ENCODE measurements at places on chromosomes 11 and 22.
A peak's percentile ranks its signal among the peaks of the same experiment; 100 is the strongest.

DNA sequence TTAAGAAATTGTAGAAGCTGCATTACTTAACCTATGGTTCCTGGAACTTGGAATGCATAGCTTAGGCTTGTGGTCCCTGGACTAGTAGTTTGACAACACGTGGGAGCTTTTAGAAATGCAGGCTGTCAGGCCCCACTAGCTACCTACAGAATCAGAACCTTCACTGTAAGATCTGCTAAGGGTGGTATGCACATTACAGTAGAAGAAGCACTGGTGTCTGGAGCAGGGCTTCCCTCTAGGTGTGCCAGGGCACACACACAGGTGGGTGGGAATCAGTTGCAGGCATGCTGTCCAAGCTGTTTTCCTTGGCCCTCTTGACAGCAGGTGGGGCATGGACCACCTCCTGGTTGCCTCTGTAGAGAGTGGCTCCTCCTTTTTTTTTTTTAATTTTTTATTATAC, 8.8 kb downstream of the NNMT start:
- DNase-seq = no peak

GRCh38 chr22:38246046-38246658, 26.7 kb downstream of the TMEM184B start:
- no peak for DNase-seq

GRCh38 chr11:105027678-105028077, 4.7 kb upstream of the CASP5 start:
- no peak for DNase-seq

DNA sequence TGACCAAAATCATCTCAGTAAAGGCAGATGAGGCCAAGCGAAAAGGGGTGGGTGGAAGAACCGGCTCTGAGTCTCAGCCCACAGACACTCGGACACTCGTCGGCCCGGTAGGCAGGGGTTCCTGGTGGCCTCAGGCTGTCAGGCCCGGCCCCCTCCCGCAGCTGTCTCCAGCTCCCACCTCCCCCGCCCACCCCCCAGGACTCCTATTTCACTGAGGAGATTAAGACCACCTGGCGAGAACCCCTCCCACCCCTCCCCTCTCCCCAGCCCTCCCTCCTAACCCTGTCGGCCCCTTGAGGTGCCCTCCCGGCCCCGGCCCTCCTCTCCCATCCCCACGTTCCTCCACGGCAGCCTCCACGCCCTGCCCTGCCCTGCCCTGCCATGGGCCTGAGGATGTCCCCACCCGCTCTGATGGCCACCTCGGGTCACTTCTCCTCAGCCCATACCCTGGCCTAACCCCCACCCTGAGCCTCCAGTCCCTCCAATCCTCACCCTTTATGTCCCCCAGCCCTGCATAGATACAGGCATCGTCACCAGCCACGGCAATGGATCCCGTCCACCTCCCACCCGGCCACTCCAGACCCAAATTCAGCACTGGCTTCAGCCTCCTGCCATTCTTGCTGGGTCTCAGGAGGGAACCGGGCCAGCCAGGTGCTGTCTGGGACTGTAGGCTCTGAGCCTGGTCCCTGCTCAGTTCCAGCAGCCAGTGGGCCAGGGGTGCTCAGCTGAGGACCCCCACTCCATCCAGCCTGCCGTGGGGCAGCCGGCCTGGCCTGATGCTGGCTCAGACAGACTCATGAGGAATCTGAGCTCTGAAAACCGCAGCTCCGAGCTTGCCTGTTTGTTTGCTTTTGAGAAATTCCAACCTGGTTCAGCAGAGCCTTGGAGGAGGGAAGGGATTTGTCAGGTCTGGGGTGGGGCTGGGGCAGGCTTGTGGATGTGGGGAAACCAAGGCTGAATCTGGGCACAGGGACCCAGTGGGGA, 9.8 kb upstream of the TBX1 start:
- DNase-seq = peak; percentile 63

- no peak for DNase-seq
Observed at GRCh38 chr22:21078916-21079315, 33.2 kb downstream of the LRRC74B start.

GRCh38 chr11:78795621-78796261, 221.1 kb upstream of the NARS2 start:
- no peak for DNase-seq

- no peak for DNase-seq
Observed at GRCh38 chr11:125410091-125410490, 86.0 kb downstream of the FEZ1 start.

DNA sequence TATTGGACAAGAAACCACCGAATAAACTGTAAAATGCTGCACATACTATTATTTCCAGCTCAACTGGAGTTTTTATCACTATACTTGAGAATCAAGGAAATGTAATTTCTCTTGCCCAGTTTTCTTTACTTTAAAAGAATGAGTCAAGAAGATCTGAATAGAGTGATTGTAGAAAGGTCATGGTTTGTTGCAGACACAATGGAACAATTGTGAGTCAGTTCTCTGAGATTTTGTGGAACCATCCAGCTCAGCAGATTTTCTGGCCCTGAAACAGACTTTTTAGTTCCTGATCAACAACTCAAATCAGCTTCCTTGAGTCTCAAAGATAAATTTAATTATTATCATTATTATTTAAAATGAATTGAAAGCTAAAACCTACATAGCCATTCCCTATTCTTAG, 1.3 kb downstream of the TCN1 start:
- DNase-seq = no peak

- peak; percentile 46 for DNase-seq
Observed at GRCh38 chr11:59158206-59159068, 13.5 kb upstream of the DTX4 start.

DNA sequence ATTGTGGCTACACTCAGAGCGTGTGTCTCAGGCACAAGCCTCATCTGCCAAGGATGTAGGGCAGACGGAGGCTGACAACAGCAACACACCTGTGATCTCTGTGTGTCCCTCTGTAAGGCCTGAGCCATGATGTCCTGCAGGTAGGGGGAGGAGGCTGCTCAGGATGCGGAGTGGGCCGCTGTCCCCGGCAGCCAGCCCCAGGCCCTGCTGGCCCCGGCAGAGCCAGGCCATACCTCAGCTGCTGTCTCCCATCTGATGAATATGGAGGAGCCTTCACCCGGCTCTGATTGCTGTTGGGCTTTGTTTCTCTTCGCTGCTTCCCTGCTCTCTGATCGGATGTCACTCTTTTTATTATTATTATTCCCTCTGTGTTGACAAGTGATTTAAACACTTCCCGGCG, 83.6 kb upstream of the NCAM1 start:
- no peak for DNase-seq

DNA sequence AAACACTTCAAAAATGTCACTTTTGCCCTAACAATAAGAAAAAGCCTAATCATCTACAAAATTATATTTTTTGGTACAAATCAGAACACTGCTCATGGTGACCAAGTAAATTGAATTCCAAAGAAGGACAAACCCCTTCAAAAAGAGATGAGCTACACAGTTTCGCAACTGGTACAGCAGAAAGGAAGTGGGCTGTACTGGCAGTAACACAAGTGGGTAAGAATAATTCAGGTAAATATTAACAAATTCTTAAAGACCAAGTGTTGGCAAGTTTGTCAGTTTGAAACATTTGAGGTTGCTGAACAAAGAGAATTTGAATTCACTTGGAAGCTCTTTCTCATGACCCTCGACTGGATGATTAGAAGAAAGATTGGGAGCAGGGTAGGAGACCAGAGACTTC, 35.5 kb downstream of the MSANTD4 start:
- no peak for DNase-seq

- peak; percentile 49 for DNase-seq
Observed at GRCh38 chr11:75429902-75430713, 2.9 kb downstream of the KLHL35 start.

GRCh38 chr11:108491936-108492335, 6.2 kb downstream of the POGLUT3 start:
- no peak for DNase-seq

DNA sequence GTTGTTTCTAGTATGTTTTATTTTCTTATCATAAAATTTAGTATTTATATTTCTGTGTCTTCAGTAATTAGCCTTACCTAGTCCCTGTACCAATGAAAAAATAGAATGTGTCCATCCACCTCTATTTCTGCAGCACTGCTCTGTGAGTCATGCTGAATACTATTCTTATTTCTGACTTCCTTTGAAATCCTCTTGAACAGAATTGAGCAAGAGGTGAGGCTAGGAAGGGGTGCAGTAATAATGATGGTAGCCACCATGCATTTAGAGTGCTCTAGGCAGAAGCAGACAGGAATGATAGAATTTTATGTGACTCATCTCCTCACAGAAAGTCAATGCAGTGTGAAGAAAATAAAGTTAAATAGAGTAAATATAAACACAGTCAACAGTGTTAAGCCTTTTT, 60.0 kb downstream of the OR10A6 start:
- no peak for DNase-seq

GRCh38 chr11:70398834-70399680, 728 bp downstream of the CTTN start:
- DNase-seq = no peak

GRCh38 chr11:64787526-64788320, 9.4 kb upstream of the SF1 start:
- DNase-seq = peak; percentile 79

GRCh38 chr11:5928811-5929210, 13.2 kb upstream of the OR56A3 start:
- no peak for DNase-seq

GRCh38 chr22:43342347-43343261, 568 bp downstream of the SCUBE1 start:
- DNase-seq = no peak

DNA sequence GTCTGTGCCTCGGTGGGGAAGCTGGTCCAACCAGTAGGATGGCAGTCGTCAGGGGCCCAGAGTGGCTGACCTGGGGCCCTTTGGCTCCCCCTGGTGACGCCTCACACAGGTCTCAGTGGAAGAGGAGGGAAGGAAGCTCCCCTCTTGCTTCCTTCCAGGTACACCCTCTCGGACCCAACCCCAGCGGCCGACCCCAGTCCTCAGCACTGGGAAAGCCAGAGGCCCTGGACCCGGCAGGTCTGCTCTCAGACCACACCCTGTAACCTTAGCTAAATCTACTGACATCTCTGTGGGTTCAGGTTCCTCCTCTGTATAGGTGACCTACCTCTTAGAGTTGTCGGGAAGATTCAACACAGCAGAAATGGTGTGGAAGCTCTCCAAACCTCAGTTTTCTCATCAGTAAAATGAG, 3.4 kb upstream of the SCUBE1 start:
- DNase-seq = peak; percentile 62

DNA sequence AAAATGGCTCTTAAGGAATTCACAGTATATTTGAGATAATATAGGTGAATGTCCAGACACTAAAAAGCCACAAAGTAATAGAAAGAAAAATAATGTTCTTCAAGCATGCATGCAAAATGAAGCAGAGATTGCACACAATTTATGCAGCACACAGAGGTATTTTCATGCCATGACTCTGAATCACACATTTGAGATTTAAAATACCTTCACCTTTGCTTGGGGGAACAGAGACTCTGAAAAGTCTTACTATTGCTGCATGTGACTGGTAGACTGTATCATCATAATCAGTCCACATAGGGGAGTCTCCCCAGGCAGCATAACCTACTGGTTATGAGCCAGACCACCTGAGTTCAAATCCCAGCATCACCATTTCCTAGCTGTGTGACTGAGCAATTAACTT, 96.2 kb downstream of the RCN1 start:
- no peak for DNase-seq

DNA sequence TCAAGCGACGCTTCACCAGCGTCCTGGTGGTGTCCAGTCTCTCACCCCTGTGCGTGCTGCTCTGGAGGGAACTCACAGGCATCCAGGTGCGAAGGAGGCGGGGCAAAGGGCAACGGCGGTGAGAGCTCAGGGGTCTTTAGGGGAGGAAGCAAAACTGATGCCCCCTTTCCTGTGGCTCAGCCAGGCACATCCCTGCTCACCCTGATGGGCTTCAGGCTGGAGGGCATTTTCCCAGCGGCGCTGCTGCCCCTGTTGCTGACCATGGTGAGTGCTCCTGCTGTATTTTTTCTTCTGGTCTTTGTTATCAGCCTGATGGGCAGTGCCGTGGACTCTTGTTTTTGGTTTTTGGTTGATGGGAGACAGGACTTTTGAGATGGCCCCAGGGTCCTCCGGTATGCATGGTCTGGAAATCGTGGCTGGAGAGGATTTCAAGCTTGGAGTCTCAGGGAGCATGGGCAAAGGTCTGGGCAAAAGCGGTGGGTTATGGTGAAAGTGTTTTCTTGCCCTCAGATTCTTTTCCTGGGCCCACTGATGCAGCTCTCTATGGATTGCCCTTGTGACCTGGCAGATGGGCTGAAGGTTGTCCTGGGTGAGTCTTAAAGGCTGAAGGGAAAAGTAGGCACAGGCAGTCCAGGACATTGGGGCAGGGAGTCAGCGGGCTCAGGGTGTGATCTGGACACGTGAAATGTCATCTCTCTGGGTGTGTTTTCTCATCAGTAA, 695 bp downstream of the RCE1 start:
- DNase-seq = no peak

GRCh38 chr11:113884361-113884836, 9.0 kb upstream of the USP28 start:
- DNase-seq = no peak

DNA sequence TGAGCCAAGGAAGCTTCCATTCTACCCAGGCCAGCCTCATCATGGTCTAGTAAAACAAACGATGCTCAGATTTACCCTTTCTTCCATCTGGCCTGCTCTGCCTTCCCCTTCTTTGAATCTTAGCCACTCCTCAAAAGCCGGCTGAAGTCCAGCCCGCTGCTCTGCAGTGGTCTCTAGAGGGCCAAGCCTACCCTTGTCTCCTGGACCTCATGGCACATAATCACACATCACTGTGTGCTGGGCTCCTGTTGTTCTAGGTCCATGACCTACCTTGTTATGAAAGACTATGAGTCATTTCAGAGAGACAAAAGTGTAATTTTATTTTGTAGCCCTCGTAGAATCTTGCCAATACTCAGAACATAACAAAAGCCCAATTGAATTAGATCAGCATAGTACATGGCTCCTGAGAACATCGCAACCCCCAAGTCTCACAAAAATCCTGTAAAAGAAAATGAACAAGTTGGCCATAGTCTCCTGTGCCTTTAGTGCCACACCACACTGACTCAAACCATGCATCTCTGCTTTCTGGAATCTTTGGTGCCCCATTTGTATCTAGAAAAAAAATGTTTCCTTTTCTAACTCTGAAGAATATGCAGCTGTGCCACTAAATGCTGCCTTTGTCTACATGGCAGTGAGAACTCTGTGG, 192.7 kb downstream of the OPCML start:
- no peak for DNase-seq

DNA sequence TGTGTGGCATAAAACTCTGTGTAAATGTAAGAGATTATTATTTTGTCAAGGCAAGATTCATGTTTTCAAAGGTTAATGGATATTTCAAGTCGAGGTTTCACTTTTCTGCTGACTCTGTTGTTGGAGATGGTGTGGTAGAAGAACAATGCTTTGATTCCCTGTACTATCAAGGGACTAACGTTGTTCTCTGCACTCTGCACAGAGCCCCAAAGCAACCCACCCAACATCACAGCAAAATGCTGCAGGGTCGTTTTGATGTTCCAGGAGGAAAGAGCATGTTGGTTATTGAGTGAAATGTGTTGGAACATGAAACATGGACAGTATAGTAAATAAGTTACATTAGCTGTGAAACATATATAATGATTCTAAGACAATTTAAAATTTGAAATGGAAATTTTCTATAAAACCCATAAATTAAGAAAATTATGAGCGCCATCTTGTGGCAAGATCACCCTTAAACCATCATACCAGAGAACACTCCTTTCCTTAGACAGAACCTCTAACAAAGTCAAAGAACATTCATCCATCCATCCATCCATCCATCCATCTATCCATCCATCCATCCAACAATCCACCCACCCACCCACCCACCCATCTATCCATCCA, 164.4 kb upstream of the ZBED5 start:
- no peak for DNase-seq
